ENCODE measurements at places on chromosomes 6 and 20. TPM values are rescaled to one million over a fixed set of nuclear protein-coding genes. Genes with fewer than 3 reads are reported as not detected.

Gene STMND1
- total RNA-seq = not detected

DNA sequence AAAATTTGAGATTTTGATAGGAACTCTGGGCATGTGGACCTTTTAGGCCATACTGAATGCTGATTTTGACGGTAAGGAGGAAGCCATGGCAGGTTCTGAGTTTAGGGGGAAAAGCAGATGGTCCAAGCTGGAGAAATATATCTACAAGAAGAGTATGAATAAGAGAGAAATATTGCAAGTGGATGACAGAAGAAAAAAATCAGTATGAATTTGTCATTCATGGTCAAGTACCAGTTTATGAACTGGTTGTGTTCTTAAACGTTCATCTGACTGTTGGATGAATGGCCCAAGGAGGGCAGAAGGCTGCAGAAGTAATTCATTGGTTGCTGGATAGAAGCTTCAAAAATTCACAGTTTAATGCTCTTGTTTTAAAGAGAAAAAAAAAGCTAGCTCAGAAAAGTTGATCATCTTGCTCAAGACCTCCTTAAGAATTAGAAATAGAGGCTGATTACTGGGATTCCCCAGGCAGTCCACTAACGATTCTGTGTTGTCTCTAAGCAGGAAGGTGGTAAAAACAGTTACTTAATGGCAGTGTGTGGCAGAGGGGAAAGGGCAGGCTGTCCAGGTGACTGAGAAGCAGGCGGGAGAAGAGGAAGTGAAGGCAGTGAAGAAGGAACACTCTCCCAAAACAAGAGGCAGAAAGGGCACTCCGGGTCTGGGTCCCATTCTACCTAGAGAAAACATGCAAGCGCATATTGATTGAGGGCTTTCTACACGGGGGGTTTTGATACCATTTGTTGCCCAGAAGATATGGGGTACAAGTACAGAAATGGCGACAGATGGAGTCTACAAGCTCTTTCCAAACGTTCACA is 2.0 kb upstream of the DUSP22 start:
- H3K27me3 ChIP-seq = no peaks in the 10 kb centered on the region
- no peaks in the 10 kb centered on the region for H3K36me3 ChIP-seq
- DNase-seq = no peak
- H3K27ac ChIP-seq = no peak overlapping the region

Gene FOXQ1
- total RNA-seq = not detected

DNA sequence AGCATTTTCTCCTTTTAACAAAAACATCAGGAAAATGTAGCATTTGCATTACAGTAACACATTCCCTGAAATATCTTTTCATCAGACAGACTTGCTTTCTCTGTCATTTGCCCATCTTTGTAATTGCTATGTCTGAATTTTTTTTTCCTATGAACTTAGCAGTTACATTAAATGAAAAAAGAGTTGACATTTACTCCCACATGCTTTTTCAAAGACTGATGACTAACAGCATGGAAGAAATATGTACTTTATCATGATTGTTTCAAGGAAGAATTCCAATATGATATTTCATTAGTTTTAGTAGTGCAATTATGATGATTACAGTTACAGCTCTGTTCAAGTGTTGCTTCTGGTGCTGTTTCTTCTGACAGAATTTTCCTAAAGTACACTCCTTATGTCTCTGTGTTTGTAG is 864.5 kb upstream of the MAN1A1 start:
- H3K4me1 ChIP-seq = no peaks in the 10 kb centered on the region
- DNase-seq = no peak
- no peak overlapping the region for H3K27ac ChIP-seq
- H3K27me3 ChIP-seq = no peaks in the 10 kb centered on the region
- no peak overlapping the region for H3K4me3 ChIP-seq
- H3K36me3 ChIP-seq = no peaks in the 10 kb centered on the region
